ENCODE measurements at places on chromosomes 13 and 19.

- DNase-seq: no peak
Observed at GRCh38 chr13:60169239-60170031, 5.7 kb upstream of the DIAPH3 start.

- no peak for DNase-seq
Observed at GRCh38 chr19:15213715-15214381, 13.1 kb upstream of the NOTCH3 start.

GRCh38 chr13:97976610-97977521 is 23.4 kb downstream of the IPO5 start:
- DNase-seq: no peak

DNA sequence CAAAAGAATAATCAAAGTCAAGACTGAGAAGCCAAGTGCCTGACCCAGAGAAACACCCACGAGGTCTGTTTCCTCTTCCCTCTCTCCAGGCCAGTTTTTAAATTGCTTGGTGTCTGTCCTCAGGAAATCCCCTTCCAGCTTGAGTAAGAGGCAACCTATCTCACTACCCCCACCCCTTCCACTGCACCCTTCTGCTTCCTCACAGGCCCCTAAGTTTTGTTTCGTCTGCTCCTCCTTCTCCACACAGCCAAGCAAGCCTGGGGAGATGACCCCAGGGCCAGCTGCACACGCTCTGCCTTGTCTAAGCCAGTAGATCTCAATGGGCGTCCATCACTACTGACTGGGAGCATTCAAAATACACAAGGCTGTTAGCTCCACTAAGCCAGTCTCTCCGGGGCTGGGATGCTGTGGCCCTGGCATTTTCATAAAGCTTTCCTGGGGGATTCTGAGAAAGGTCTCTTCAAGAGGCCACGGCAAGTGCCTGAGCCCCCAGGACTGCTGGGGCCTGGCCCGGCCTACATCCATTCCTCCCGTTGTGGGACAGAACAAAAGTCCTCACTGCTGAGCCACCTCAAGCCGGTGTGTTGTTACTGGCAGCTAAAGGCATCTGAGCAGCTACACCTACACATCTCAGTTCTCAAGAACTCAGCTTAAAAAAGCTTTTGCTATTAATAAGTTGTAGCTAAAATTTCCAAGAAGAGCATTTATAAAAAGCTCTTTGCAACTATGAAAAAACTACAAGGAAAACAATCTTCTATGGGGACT is 14.9 kb upstream of the IL4I1 start:
- DNase-seq: peak; percentile 50

GRCh38 chr13:98324105-98324504 is 147.0 kb upstream of the RNF113B start:
- no peak for DNase-seq

- DNase-seq: no peak
Observed at GRCh38 chr19:7831452-7831851, 1.4 kb downstream of the EVI5L start.

GRCh38 chr13:55199134-55199533 is 1941.6 kb upstream of the PRR20A start:
- DNase-seq: no peak

DNA sequence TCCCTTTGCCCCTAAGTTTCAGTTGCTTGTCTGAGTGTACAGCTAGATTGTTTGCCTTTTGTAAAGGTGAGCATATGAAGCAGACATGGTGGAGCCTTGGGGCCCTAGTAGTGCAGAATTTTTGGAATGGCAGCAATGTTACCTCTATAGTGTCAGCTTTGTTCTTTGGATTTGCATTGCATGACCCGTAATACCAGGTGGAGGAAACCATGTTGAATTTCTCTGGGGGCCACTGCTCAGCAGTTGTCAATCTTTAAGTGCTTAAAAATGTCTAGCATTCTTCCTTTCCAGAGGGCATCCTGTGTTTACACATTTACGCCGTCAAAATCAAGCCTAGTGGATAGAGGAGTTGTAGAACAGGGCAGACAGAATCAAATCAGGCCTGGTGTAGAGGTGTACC is 303.3 kb downstream of the ATP8A2 start:
- no peak for DNase-seq

GRCh38 chr13:33636955-33637670 is 180.8 kb upstream of the RFC3 start:
- DNase-seq: no peak

GRCh38 chr13:33514362-33514761 is 228.8 kb upstream of the STARD13 start:
- no peak for DNase-seq

DNA sequence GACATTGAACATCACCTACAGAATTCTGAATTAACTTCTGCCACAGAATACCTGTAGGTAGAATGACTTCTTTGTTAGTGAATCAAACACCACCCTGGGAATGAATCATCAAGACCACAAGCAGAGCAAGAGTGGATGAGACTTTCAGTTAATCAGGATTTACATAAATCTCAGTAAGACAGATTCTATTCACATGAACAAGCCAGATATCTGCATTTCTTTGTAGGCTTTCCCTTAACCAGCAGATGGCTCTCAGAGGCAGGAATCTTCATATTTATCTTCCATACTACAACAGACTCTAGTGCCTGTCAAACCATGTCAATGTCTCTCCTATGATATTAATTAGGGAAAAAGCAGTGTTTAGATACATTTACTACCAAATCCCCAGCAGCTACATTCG is 412.1 kb downstream of the KLF12 start:
- DNase-seq: peak; percentile 61

GRCh38 chr13:19153782-19154450 is 27.7 kb downstream of the TUBA3C start:
- peak; percentile 11 for DNase-seq

GRCh38 chr13:74243637-74244526 is 109.7 kb upstream of the KLF12 start:
- no peak for DNase-seq

DNA sequence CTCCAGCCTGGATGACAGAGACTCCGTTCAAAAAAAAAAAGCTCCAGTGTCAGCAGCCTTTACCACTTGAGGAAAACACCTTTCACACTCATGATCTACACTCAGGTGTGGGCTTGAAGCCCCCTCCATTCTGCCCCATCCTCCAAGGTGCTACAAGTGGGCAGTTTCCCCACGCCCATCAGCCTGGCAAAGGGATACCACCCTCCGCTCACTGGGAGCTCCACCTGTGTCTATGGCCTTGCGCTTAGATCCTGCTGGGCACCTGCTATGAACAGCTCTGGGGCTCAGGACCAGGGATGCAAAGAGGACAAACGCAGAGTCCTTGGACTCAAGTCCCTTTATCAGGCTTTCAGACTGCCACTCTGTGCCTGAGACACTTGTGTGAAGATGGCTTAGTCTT is 127.8 kb downstream of the CRYL1 start:
- no peak for DNase-seq

GRCh38 chr13:71798707-71799106 is 68.3 kb downstream of the DACH1 start:
- DNase-seq: no peak

- no peak for DNase-seq
Observed at GRCh38 chr13:111658145-111659100, 338.0 kb downstream of the TEX29 start.

GRCh38 chr13:73339086-73339485 is 280.3 kb downstream of the KLF5 start:
- no peak for DNase-seq

GRCh38 chr19:46850228-46851203 is at the start of gene AP2S1:
TSS of gene AP2S1 (minus strand) at chr19:46850846. CDS start at chr19:46850766, 80 bp downstream.
- DNase-seq: peak; percentile 93

DNA sequence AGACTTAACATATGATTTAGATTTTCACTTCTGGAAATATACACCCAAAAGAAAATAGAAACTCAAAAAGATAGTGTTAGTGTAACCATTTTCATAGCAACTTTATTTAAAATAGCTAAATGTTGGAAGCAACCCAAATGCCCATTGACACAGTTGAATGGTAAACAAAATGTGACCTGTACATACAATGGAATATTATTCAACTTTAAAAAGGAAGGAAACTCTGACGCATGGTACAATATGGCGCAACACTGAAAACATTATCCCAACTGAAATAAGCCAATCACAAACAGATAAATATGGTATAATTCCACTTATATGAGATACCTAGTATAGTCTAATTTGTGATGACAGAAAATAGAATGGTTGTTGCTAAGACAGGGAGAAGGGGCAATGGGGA is 1456.1 kb upstream of the MIR17HG start:
- no peak for DNase-seq

DNA sequence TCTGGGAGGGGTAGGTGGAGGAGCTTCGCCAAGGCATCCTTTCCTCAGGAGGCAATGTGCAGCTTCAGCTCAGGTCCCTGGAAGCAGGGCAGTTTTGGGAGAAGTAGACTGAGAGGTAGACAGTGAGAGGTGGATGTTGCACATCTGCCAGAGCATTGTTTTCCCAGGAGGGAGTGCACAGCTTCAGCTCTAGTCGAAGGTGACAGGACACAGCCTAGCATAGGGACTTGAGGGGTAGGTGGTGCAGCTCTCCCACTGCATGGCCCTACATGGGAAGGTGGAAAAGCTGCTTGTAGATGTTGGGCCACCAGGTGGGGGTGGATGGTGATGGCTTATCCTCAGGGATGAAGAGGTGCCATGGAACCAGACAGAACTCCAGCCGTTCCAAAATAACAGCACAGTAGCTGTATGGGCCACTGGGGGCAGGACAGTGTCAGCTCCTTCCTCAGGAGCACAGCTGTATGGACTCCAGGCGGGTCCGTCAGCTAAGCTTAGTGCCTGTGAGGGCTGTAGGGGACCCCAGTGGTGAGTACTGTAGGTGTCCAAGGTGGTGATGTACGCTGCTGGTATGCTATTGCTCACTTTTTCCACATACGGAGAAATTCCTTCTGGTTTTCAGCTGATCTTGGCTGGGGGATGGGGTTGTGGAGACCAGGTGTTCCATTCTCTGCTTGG is 17.4 kb upstream of the ZNF543 start:
- DNase-seq: no peak

- no peak for DNase-seq
Observed at GRCh38 chr13:55990631-55991030, 1150.1 kb upstream of the PRR20A start.

- DNase-seq: no peak
Observed at GRCh38 chr19:33960566-33960965, 163.9 kb downstream of the KCTD15 start.

DNA sequence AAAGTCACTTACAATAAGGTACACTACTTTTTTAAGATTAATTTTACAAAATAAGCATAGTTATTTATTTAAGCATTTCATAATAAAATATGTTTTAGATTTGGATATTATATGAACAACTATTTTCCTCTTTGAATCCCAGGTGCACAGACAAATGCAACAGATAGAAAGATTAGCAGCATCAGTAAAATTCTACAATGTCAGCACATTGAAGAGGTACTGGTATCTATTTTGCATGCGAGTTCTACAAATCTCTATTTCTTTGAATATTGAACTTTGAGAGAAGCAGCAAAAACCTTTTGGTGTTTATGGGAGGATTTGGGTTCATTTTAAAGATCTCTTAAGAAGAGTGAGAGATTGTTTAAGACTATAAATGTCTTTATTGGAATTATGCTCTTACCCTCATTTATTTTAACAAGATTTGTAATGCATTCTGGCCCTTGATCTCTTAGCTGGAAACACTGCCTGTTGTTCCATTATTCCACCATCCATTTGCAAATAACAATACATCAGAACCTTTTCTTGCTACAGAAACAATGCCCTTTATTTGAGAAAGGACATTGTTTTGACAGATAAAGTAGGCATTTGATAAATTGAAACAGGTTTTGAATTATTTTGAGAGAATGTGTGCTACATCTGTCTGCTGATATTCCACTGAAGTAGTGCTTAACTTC is 558.8 kb upstream of the KLHL1 start:
- DNase-seq: no peak

DNA sequence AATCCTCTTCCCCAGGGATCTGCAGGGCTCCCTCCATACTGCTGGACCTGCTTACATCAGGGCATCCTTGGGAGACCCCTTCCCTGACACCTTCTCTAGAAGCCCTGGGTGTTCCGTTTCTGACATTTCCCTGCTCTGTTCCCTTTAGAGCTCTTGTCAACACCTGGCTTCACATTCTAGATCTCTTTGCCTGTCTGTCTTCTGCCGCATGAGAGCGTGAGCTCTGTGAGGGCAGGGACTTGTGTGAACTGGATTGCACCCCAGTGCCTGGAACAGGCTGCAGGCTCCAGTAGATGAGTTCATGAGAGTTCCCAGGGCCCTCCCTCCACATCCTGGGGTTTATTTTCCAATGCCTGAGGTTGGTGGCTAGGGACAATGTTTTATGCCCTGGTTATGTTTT is 651 bp downstream of the CEACAM7 start:
- DNase-seq: no peak

DNA sequence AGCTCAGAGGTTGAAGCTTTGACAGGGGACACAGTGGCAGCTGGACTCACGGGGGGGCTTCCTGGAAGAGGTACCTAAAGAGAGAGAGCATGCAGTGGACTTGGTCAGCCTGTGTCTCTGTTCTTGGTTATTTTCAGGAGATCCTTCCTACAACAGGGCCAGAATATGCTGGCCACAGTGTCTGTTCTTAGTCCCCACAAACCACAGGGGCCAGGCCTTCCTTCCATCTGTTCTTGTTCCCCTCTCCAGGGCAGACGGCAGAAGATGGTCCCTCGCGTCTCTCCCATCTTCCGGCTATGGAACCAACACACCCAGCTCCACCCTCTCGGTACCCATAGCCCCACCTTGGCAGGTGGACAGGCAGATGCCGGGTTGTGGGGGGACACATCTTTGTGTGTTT is 24.8 kb downstream of the MAST3 start:
- DNase-seq: no peak

- DNase-seq: no peak
Observed at GRCh38 chr19:39817888-39818561, 15.9 kb downstream of the DYRK1B start.

DNA sequence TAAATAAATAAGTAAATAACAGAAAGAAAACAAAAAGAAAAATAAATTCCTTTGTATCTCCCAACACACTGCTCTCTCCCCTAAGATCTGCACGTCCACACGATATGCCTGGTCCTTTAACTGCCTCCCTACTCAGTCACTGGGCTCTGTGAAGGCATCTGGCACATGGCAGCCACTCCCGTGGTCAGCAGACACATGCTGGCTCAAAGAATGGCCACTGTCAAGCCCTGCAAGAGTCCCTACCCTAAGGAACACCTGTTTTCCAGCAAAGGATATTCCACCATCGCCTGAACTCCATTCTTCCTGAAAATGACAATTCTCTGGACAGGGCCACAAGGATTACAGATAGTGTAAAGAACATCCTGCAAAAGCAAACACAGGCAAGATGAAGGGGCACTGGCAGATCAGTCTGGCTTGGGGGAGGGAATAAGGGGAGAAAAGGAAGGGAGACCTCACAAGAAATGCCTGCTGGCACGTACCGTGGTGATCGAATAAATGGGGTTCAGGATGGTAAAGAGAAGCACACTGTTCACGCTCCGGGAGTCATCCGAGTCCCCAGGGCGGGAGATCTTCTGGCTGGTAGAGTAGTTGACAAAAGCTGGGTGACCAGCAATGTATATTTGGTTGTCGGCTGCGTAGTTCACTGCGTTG is 4.3 kb downstream of the HNRNPL start:
- no peak for DNase-seq

GRCh38 chr13:63344711-63345110 is 1929.1 kb upstream of the PCDH20 start:
- DNase-seq: no peak

- DNase-seq: no peak
Observed at GRCh38 chr19:56120002-56120370, 1.1 kb downstream of the ZNF787 start.

Data from T-helper 2 cell (primary cell).